ENCODE measurements at places on chromosomes 5 and 9.

GRCh38 chr9:101269591-101270283 lies 115.1 kb downstream of the BAAT start:
- no peak for DNase-seq

DNA sequence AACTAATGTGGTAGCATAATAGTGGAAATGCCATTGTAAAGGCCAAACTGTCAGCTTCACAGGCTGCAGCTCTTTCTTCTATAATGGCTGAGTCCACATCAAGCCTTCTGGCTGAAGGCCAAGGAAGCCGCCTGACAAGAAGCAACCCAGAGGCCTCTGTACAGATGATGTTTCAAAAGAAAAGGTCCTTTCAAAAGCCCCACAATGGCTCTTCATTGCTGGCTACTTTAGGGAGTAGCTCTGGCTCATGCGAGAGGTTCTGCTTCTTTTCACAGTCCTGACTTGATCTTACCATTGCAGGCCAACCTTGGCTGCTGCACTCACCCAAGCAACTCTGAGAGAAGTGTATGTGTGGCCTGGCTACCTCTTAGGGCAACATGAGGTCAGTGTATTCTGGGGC lies 54.5 kb upstream of the EQTN start:
- peak; percentile 72 for DNase-seq

DNA sequence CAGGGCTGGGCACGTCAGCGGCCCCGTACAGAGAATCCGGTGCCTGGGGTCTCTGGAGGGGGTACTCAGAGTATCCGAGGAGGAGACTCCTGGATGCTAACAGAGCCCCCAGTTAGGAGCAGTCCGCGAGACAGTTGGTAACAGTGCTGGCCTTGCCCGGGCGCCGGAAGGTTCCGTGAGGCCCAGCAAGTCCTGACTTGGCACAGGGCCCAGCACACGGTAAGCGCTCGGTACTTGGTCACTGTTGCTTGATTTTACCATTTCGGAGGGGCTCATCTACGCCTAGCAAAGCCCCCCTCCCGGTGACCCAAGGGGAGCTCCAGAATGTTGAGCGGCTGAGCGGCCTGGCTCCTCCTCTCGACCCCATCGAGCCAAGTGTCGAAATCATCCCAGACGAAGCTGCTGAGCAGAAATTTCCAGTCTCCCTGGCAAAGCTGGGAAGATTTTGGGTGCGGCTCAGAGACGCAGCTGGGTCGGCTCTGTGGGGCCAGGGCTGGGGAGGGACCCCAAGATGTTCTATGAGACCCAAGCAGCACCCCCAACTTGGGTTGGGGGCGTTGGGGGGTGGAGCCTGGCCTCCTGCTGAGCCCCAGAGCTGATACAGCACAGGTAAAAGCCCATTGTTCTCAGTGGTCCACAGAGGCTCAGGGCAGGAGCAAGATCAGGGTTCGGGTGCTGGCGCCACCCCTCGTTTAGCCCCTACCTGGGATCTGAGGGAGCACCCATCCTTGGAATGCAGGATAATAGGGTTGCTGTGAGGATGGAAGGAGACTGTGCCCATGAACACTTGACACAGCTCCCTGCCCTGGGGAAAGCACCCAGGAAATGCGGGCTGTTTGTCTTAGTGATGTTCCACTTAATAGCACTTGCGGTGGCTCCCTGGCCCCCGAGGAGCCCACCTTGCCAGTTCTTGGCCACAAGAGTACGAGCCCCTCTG lies 137.2 kb downstream of the C9orf50 start:
- peak; percentile 19 for DNase-seq

- DNase-seq = no peak
Measured at GRCh38 chr9:82570226-82570625, 492.7 kb downstream of the RASEF start.

DNA sequence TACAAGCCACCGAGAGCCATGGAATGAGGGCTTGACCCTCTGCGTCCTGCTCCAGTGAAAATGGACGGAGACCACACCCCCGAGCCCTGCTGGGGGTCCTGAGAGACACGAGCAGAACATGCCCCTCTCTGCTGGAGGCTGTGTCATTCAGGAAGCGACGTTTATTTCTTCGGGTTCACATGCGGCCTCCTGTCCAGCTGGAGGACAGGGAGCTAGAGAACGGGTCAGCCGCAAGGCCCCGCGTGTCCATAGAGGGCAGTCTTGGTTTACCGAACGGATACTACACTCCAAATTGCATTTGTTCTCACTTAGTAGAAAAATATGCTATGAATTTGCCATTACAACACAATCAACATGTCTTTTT lies 36.1 kb downstream of the MRPL36 start:
- peak; percentile 5 for DNase-seq

- no peak for DNase-seq
Measured at GRCh38 chr5:169717288-169717687, 80.2 kb downstream of the DOCK2 start.

DNA sequence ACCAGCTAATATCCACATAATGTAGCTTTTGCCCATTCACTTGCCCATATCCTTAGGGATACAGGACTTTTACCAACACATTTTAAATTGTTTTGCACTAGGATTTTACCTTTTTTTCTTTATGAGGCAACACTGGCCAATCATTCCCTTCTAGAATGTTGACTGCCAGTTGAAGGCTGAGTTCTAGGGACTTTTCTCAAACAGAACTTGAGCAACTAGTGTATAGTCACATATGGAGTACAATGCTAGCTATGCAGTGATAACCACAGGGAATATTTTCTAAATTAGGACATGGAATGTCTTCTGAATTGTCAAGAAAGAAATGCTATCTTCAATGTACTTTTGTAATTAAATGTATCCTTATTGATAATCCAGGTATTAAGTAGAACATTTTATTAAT lies 133.6 kb downstream of the OXCT1 start:
- no peak for DNase-seq

DNA sequence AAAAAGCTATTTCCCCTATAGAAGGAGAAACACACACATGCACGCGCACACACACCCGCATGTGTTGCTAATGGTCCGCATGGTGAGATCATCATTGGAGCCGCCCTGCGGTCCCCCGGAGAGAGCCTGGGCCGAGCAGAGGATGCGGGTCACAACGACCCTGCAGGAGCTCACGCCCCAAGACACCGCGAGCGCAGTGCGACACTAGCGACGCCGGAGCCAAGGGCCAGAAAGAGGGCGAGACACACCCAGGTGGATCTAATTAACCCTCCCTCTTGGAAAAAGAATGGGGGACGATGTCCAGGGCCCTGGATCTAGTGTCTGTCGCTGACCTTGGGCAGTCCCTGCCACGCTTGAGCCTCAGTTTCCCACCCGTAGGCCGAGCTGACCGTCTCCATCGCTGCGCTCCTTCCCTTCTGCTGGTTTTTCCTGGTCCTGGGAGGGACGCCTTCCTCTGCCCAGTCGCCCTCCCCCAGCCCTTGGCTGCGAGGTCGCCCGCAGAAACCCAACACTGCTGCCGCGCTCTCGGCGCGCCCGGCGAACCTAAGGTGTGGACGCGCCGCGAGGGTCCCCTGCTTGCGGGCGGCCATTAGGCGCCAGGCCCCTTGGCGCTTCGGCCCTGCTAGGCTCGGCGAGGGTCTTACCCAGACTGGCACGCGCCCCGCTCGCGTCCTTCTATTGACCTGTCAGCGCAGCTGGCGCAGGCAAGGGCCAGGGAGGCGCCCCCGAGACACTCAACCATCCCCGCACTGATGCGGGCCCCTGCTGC lies 47.5 kb upstream of the RNF20 start:
- DNase-seq = peak; percentile 66

DNA sequence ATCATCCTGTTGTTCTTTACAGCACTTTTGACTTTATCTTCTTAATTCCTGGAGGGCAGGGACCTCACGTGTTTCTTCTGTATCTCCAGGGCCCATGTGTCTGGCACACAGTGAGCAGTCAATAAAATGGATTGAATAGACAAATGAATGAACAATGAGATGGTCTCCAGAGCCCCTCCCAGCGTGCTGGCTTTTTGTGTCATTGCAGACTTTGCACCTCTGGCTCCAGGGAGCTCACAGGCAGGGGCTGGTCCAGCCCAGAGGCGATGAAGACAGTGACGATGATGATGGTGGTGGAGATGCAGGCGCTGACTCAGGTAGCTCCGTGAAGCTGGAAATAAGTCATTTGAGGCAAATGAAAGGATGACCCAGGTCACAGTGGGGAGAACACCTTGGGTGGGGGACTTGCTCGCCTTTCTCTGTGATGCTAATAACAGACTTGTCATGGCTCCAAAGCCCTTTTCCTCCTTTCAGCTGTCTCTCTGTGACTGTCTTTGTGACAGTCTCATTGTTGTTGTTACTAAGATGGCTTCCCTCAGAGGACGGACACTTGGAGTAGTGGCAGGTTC lies 30.4 kb upstream of the FABP6 start:
- DNase-seq = no peak

DNA sequence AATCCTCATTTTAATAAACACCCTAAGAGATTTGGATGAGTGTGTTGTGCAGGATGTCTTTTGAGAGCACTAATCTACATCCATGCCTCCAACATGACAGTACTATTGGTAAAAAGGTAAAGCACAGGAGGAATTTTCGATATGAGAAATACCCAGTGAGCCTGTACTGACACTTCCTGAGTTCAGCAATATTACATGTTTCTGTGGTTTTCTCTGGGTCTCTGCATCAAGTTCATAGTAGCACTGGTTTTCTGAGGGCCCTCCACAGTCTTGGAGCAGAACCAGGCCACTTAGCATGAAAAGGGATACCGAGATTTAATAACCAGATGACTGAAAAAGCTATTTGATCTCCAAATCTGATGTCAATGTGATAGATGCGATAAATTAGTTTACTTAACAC lies 524.1 kb downstream of the TMEM38B start:
- DNase-seq = no peak

DNA sequence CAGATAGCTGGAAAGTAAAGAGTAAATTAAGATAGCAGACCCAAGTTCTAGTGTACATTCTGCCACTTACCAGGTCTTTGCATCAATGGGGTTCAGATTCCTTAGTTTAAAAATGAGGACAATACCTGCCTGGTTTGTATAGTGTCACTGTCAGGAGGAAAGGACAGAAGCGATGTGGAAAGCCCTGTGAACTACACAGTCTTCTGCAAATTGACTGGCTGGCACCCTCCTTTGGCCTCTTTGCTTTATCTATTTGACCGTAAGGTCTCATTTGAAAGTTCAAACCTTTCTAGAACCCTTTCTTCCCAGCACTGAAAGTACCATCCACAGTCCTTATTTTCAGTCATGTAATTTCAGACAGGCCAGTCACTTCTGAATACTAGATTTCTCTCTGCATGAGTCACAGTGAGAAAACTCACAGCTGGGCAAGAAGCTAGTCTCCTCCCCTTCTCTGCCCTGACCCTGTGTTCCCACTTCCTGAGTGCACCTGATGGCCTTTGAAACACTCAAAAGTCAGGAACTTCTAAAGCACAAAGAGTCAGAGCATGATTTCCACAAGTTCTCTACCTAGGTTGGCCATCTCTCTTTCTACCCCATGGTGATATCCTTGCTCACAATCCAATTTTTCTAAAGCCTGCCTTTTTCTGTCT lies 91.3 kb upstream of the RASEF start:
- DNase-seq = no peak

GRCh38 chr9:84702471-84702870 lies 32.9 kb downstream of the NTRK2 start:
- DNase-seq = no peak

- DNase-seq = no peak
Measured at GRCh38 chr5:74378464-74378863, 262.1 kb downstream of the ENC1 start.

GRCh38 chr5:142668336-142668735 lies 17.6 kb downstream of the FGF1 start:
- DNase-seq = no peak

DNA sequence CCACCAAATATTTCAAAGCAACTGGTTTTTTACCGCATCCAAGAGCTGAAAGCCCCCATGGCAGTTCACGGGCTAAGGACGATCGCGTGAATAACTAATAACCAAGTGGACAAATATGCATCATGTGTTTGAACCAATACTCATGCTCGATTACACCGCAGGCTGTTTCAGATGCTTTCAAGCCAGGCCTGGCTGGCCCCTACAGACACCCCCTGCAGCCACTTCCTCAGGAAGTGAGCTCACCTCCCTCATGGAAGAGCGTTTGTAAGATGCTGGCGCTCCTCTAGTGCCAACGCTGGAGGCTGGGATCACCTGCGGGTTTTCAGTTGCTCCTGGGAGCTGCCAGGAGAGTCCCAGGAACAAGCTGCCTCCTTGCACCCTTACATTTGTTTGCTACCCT lies 53.9 kb upstream of the PTCH1 start:
- DNase-seq = no peak

Measured in NCI-H345 (cell line).